Muscle of back (tissue), 13 donors: ENCODE measurements at places on chromosomes 3 and 15. TPM values are rescaled to one million over a fixed set of nuclear protein-coding genes. Genes with fewer than 3 reads are reported as not detected.

Gene GOLGA6A
- polyA plus RNA-seq = not detected

Gene ITIH1
- 0.19 TPM for polyA plus RNA-seq

Gene TASOR
- 47.2 TPM for polyA plus RNA-seq

Gene TP63
- polyA plus RNA-seq = 10.3 TPM

Gene SI
- not detected for polyA plus RNA-seq

Gene FGF7
- 25.3 TPM for polyA plus RNA-seq
